Cortex of kidney (tissue), 1 donor: ENCODE measurements at places on chromosomes 2 and 18.

GRCh38 chr2:159728629-159729028 is 16.3 kb downstream of the MARCHF7 start:
- no peak for DNase-seq

DNA sequence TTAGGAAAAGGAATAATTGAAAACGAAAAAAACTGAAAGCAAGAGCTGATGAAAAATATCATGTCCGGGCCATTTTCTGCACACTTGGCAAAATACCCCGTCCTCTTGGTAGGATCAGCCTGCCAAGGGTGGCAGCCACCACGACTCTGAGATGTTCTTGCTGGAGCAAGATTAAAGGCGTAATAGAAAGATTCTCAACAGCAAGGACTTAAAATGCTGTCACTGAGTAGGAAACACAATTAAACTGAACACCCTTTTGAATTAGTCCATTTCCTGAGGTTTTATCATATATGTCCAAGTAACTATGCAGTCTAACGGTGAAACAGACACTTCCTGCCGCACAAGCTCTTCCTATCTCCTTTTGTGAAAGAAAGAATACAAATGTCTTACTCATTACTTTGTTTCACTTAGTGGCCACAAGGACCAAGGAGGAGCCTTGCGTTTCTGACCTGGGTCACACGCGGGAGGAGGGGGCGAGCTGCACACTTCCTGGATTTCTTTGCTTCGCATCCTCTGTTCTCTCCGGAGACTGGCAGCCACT is 222.7 kb downstream of the PIEZO2 start:
- no peak for DNase-seq

DNA sequence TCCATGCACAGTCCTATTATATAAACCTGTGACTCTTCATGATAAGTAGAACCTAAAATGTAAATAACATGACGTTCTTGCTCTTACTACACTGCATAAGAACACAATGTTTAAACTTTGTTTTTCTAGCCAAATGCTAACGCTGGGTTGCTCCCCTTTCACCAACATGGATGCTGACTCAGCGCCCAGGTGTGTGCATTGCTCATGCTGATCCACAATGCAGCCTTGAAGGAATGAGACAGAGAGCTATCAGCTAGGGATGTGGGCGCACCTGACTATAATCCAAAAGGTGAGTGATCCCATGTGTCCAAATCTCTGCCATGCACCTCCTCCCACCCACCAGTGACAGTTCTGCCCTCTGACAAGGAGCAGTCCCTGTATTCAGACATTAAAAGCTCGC is 235.0 kb downstream of the IRS1 start:
- DNase-seq, result no peak

GRCh38 chr2:140604788-140605187 is 1526.0 kb downstream of the LRP1B start:
- DNase-seq, result no peak

DNA sequence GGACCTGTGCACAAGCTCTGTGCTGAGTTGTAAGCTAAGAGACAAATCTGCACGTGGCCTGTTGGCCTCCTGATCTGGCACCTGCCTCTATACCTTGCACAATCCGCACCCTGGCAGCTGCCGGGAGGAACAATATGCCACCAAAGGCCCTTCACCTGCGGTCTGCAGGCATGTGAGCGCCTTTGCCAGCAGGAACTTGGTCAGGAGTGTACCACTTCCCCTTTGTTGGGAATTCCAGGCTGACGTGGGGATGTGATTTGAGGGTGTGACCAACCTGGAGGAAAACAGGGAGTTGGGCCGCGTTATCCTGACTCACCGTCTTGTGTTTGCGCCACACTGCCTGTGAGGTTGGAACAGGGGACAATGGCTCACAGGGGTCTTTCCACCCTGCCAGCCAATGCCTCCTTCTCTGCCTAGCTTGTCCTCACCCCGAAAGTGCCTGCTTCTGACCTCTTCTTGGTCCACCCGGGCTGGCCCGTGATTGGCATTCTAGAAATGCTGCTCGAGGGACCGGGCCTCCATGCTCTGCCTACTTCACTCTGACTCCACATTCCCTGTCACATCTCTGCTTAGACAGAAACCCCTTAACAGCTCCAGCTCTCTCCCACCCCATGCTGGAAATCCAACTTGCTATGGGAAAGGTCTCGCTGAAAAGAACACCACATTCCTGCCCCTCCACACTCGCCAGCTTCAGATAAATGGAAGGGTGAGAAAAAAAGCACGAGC is 67.1 kb upstream of the MAP4K4 start:
- no peak for DNase-seq

- no peak for DNase-seq
These were observed 97.1 kb upstream of the FAM98A start for GRCh38 chr2:33696234-33696633.

DNA sequence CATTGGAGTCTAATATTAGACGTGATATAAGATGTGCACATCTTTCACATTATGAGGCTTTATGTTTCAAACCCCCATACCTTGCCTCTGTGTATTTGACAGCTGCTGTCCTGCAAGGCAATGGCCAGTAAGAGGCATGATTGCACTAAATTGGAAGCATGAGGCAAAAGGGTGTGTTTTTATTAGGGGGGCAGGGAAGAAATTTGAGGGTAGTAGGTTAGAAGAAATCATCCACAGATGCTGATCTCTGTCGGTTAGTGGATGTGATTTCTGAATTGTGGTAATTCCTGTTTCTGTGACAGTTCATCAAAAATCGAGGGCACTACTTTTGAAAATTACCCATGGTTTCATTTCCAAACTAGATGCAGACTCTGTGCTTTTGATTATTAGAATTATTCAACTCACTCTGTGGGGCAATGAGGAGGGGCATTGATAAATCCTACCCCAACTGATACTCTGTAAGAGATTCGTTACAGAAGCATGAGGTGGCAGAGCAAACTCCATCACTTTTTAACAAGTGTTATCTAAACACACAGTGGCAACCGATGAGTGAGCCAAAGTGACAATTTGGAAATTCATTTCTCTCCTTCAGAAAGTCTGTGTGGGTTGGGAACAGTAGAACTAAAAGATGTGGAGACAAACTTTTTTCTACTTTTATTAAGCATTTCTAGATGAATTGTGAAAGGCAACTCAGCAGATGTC is 453.0 kb downstream of the ARHGAP15 start:
- DNase-seq, result no peak

- no peak for DNase-seq
These were observed 145.3 kb downstream of the PKP4 start for GRCh38 chr2:158602027-158602426.

DNA sequence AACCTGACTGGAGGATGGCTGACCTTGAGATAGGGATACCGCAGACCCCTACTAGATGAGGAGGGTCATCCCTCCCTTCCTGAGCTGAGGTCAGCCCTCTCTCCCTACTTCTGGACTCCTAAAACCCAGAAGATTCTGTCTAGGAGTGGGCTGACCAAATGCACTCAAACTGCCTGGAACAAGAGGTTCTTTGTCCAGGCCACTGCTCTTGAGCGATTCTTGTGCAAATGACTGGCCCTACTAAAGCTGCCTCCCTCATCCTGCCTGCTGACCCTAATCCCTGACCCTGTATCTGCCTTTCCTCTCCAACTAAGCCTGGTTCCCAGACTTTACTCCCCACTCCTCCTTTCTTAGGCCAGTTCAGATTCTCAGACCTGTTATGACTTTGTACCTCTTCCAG is 56.2 kb downstream of the EFR3B start:
- DNase-seq, result no peak

GRCh38 chr2:22485486-22485885 is 899.5 kb upstream of the KLHL29 start:
- DNase-seq, result no peak

GRCh38 chr2:183214680-183215079 is 90.4 kb downstream of the NUP35 start:
- DNase-seq, result no peak
